ENCODE measurements at places on chromosomes 3 and 15. TPM values are rescaled to one million over a fixed set of nuclear protein-coding genes. Genes with fewer than 3 reads are reported as not detected.

GRCh38 chr15:38886315-38887163 is 321.9 kb upstream of the RASGRP1 start:
- no peak for DNase-seq

DNA sequence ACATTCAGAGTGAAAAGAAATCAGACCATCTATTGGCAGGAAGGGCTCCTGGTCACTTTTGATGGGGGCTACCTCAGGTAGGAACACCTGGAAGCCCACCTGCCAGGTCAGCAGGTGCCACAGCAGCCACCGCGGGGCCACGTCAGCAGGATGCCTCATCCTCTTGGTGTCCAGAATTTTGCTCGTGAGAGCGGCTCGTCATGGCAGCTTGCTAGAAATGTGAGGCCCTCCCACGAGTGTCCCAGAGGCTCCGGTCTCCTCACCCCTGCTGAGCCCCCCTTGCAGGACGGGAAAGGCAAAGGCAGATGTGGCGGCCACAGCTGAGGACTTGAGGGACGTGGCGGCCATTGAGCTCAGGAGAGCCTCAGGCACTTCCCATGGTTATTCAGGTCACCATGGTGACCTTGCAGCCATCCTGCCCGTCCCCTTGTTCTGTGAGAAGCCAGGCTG is 129.4 kb downstream of the LRRK1 start:
- no peak for DNase-seq

ADIPOQ gene
- not detected for total RNA-seq

PGBD4 gene
- total RNA-seq = 1.2 TPM

CBLB gene
- 28.2 TPM for total RNA-seq

DNA sequence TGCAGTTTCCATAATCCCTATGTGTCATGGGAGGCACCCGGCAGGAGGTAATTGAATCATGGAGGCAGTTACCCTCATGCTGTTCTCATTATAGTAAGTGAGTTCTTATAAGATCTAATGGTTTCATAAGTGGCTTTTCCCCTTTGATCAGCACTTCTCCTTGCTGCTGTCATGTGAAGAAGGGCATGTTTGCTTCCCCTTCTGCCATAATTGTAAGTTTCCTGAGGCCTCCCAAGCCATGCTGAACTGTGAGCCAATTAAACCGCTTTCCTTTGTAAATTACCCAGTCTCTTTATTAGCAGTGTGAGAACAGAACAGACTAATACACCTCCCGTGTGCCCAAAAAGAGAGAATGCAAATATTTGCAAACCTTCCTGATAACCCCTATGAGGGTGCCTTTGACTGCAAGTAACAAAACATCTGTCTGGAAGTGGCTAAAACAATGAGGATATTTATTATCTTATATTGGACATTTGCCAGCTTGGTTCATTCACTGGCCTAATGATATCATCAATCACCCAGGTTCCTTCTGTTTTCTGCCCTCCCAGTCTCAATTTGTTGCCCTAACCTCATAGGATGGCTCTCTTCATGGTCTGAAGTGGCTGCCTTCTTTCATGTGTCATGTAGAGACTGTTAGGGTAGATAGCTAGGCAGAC is 68.7 kb downstream of the BHLHE40 start:
- DNase-seq = no peak

GRCh38 chr15:59160880-59161593 is 45.6 kb upstream of the LDHAL6B start:
- no peak for DNase-seq

CKMT1A gene
- total RNA-seq = 4.6 TPM

SKOR1 gene
- 0.59 TPM for total RNA-seq

- no peak for DNase-seq
Measured at GRCh38 chr3:131174752-131175151, 148.1 kb downstream of the NEK11 start.

DNA sequence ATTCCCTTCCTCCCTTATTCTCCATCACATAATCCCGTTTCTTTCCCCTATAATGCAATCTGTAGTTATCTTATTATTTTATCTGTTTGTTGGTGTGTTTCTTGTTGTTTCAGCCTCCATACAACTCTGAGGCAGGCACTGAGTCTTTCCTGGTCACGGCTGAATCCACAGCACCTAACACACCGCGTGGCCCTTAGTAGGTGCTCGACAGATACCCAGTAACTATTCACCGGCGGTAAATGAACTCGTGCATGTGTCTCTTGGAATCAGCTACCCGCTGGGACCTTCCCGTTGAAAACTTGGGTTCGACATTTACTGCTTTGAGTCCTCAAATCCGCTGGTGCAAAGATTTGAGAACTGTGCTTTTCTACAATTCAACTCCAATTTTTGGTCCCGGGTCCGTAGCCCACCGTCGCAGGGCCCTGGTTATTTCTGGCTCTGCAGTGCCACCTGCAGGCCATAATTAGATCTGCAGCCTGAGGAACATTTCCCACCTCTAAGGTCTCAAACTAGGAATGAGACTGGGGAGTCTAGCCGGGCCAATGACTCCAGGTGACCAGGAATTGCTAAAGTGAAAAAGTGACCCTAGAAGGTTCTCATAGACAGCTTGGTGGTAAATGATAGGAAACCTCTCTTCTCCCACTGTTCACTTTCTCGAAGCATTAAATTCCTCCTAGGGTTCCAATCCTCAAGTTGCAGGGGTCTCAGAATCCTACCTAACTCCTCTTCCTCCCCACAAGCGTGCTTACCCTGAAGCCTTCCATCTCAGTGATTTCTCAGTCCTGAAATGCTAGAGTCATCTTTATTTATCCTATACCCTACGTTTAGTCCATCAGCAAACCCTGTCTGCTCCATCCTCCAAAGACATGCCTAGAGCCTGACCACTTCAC is 40.0 kb upstream of the TRH start:
- no peak for DNase-seq

DNA sequence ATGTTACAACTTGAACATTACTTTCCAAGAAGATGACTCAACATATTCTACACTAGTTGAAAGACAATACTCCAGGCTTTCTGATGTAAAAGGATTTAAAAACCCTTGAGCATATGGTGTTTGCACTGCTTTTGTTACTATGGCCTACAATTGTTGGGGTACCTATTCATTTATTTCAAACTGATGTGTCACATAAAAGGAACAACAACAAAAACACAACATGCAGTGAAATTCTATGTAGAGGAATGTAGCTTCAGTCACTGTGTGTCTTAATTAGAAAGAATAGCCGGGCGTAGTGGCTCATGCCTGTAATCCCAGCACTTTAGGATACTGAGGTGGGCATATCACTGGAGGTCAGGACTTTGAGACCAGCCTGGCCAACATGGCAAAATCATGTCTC is 1.6 kb downstream of the SPATA16 start:
- no peak for DNase-seq

DNA sequence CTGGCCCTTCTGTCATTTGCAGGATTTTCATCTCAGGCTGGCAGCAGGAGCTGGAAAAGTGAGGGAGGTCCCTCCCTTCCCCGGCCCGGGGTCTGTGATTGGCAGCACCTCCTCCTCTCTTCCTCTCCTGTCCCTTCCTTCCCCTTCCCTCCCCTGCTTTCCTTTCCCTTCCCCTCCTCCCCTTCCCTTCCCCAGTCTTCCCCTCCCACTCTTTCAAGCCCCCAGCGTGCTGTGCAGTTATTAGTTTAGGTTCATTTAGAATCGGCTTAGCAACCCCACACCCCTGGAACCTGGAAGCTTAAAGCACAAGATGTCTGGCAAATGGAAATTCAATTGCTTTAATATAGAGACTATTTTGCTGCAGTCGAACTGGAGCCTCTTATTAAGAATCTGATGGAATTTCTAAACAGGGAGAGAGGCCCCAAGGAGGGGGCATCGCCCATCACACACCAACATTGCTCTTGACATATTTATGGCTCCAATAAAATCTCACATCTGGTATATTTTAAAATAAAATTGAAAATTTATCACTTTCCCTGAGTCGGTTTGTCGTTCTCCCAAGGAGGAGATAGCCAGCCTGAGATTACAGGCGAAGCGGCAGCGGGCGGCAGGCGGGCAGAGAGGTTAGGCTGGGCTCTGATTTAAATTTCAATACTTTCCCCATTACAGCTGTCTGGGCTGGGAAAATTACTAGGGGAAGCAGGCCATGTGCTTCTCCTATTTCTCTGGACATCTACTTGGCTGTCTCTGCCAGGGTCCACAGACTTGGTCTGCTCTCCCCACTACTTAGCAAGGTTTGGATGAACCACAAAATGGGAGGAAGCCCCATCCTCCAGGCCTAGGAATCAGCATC is 98.9 kb downstream of the LINGO1 start:
- no peak for DNase-seq

- no peak for DNase-seq
Measured at GRCh38 chr3:94175677-94176076, 112.8 kb downstream of the NSUN3 start.

GRCh38 chr3:88713233-88713691 is 394.2 kb upstream of the EPHA3 start:
- no peak for DNase-seq

DNA sequence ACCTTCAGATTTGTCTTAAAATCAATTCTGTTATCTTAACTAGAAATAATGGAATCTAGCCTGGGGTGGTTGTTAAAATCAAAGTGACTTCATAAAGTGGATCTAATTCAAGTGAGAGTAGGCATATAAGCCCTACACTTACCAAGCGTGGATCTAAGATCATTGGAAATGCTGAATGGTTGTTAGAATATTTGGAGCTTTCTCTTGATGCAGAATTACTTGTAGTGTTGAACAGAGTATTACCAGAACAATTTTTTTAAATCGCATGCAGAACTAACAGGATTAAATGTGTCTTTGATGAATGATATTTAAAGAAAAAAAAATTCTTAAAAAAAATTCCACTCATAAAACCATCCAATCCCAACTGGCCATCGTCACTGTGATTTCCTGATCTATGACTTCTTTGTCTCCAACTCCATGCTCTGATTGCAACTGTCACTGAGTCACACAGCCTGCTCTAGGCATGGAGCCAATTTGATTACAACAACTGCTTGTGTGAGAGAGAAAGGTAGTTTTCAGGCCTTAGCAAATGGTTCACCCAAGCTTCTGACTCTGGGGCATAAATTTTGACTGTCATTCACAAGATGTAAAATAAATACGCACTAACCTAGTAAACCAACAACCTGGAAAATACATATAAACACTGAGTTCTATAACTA is 25.9 kb upstream of the SPRED1 start:
- DNase-seq = peak; percentile 35

GRCh38 chr3:775178-775880 is 317.5 kb upstream of the CNTN6 start:
- DNase-seq = no peak

DNA sequence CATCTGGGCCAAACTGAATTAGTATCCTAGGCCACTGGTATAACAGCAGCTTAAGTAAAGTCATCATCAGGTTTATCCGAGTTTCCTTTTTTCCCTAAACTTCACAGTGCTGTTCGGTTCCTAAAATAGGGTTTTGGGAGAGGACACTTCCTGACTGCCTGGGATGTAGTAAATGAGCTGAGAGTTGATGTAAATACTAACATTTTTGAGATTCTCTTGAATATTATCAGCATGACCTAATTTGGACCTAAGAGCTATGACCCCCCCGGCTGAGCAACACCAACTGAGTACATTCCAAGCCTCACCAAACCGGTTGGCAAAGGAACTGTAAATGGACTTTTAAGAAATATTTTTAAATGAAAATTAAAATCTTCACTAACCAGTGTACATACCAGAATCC is 78.8 kb downstream of the IL5RA start:
- DNase-seq = no peak

DNA sequence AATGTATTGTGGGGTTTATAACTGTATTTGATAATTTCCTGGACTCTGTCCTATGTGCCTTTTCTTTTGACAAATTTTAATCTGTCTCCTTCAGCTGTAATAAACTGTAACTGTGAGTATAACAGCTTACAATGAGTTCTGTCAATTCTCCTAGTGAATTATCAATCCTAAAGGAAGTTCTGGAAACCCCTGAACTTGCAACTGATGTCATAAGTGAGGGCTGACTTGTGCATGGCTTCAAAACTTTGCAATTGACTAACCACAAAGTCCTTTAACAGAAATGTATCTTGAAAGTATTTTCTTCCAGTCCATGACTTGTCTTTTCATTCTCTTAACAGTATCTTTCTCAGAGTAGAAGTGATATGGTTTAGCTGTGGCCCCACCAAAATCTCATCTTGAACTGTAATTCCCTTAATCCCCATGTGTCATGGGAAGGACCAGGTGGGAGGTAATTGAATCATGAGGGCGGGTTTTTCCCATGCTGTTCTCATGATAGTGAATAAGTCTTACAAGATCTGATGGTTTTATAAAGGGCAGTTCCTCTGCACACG is 108.3 kb downstream of the TFDP2 start:
- no peak for DNase-seq

- DNase-seq = no peak
Measured at GRCh38 chr3:176655404-176656094, 541.7 kb downstream of the TBL1XR1 start.

CAMKV gene
- total RNA-seq = not detected

DNA sequence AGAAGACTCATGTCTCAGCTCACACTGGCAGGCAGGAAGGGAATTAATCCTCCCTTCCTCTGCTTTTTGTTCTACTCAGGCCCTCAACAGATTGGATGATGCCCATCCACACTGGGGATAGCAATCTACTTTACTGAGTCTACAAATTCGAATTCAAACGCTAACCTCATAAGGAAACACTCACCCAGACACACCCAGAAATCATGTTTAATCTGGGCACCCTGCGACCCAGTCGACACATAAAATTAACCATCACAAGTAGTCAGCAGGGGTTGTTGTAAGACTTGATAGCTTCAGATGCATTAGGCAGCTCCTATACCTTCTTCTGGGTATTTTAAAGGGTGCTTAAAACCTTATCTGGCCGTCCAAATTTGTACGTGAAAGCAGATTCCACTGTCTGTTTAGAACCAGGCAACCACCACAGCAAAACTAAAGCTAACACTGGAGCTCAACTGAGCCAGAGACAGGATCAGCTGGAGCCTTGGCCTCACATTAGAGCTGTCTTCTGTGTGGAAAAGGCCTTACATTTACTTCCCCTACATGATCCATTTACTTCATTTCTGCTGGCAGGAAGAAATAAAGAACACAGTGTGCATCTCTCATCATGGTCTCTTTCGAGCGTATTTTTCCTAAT is 407.3 kb upstream of the PPP2R3A start:
- no peak for DNase-seq

DNA sequence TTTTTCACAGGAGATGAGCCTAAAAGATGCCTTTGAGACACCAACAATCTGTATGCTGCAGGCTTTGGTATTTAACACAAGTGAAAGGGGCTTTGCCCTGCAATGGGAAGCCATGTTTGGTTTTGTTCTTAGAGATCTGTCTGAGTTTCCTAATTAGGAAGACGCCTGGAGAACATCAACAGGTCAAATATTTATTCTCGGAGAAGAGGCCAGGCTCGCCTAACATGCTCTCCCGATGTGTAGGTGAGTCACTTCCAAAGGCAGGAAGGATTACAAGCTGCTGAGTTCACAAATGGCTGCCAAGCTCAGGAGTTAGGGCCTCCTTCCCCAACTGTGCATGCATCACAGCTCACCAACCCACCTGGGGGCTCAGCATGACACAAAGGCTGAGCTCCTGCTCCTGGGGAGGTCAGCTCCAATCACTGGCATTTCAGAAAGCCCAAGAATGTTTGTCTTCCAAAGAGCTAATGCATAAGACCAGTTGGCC is 119.5 kb upstream of the PRICKLE2 start:
- DNase-seq = no peak

All from prostate gland (tissue), 2 donors.